ENCODE measurements at places on chromosomes 16 and 17. TPM values are rescaled to one million over a fixed set of nuclear protein-coding genes. Genes with fewer than 3 reads are reported as not detected.

DNA sequence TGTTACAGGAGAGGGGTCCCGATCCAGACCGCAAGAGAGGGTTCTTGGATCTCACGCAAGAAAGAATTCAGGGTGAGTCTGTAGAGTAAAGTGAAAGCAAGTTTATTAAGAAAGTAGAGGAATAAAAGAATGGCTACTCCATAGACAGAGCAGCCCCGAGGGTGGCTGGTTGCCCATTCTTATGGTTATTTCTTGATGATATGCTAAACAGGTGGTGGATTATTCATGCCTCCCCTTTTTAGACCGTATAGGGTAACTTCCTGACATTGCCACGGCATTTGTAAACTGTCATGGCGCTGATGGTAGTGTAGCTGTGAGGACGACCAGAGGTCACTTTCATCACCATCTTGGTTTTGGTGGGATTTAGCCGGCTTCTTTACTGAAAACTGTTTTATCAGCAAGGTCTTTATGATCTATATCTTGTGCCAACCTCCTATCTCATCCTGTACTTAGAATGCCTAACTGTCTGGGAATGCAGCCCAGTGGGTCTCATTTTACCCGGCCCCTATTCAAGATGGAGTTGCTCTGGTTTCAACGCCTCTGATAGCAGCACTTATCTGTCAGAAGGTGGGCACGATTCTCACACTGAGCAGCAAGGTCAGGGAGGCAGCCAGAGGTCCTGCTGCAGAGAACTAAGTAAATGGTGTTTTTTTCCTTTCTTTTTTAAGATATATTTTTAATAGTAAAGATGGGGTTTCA is 26.5 kb upstream of the XYLT2 start:
- no peak for DNase-seq

DNA sequence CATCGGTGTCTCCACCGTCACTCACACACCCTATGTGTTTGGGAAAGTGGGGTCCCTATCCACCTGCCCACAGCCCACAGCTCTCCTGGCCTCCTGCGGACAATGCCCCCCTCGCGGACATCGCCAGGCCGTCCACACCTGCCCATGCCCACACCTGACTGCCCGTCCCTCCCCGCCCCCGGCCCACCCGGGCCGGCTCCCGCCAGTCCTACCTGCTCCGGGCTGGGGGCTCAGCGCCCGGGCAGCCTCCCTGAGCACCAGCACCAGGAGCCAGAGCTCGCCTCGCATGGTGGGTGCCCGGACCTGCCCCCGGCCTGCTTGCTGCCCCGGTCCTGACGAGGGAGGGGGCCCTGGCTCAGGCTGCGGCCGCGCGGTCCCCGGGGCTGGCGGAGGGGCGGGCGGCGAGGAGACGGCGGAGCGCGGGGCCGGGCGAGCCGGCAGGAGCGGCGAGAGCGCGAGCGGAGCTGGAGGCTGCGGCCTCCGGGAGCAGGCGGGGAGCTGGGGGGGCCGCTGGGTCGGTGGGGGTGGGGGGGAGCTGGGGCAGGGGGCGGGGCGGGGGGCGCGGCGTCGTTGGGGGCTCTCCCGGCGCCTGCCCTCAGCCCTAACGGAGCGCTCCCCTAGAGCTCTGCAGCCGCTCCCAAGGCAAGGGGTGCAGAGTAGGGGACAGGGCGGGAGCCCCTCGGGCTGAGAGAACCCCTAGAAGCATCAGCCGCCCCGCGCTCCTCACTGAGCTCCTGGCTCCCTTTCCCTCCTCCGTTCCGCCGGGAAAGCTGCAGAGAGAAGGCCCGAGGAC is at the start of gene PLXDC1:
TSS of gene PLXDC1 (minus strand) at position 488 of the 793 bp plus-strand sequence. CDS start at position 288, 200 bp downstream.
- no peak for DNase-seq

DNA sequence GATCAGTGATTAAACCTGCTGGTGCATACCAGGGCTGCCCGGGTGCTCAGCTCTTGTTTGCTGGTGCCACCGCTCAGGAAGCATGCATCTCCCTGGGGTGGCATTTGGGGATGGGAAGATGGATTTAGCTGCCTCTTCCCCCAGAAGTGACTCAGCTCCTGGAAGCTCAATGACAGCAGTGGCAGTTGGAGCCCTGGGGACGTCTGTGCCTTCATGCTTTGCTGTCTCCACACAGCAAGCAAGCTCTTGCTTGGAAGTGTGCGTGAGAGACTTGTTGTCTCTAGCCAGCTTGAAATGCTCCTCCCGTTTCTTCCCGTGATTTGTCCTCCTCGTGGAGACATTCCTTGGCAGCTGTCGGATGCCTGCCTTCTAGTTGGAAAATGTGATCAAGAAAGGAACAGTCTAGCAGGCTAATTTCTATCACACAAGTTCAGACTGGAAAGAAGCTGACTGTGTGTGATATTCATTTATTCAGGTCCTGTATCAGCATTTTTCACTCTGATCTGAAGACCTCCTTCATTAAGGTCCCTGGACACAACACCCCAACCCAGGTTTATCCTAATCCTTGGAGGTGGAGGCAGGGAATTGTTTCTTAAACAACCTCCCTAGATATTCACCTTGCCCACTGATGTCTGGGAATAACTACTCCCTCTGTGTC is 73.0 kb downstream of the BMERB1 start:
- no peak for DNase-seq

The KRTAP2-3 gene
- total RNA-seq = not detected

GRCh38 chr16:63426275-63426870 is 1390.1 kb upstream of the CDH8 start:
- no peak for DNase-seq

The NPIPA8 gene
- 3.5 TPM for total RNA-seq

DNA sequence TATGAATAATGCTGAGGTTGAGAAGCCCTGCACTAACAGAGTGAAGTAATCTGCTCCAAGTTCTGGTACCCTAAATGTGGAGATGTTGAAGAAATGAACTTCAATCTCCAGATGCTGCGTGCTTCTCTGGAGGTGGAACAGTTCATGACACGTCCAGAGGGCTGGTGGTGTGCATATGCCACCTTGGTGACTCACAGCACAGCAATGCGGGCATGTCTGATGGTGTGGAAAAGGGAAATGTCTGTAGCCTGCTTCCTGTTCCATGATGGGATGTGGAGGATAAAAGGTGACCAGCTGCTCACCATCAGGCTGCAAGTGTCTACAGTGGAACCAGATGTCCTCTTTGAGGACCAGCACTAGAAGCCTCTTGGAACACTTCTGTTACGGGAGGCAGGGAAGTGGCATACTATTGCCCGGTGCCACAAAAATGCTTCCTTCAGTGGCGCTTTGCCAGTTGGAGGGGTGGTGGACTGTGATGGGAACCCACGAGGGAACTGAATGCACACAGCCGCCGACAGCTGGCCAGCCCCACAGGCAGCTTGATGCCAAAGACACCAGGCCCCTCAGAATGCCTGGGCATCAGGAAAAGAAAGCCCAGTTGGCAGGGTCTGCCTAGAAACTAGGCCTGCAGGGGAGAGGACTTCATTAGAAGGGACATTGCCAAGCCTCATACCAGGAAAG is 19.9 kb downstream of the SNX11 start:
- DNase-seq = no peak

DNA sequence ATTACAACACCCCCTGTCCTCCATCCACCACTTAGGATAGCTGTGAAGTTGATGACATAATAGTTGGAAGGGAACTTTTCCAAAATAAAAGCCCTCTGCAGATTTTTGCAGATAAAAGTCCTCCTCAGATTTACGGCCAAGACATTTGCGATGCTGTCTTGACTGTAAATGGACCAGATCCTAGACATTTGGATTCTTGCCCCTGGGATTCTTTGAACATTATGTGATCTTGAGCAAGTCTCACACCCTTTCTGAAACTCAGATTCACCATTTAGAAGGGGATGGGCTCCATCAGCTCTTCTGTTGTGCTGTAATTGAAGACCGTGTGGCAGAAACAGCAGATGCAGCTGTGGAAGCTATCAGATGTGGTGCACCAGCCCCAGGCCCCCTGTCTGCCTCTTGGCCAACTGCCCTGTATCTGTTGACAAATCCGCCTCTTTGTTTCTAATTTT is 153.9 kb upstream of the CACNG3 start:
- no peak for DNase-seq

DNA sequence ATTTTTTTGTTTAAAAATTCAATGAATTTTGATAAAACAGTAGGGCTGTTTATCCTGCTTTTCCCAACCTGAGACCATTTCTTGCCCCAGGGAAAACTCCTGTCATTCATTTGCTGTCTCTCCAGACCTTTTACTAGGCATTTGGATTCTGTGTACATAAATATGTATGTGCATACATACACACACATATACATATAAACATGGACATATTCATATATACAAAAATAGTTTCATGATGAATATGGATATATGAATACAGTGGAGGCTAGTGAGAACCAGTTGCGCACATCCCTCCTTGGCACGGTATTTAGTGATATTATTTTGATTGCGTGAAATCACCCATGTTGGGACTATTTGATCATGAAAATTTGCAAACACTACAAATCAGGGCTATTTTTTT is 269.9 kb downstream of the BCAS3 start:
- no peak for DNase-seq

DNA sequence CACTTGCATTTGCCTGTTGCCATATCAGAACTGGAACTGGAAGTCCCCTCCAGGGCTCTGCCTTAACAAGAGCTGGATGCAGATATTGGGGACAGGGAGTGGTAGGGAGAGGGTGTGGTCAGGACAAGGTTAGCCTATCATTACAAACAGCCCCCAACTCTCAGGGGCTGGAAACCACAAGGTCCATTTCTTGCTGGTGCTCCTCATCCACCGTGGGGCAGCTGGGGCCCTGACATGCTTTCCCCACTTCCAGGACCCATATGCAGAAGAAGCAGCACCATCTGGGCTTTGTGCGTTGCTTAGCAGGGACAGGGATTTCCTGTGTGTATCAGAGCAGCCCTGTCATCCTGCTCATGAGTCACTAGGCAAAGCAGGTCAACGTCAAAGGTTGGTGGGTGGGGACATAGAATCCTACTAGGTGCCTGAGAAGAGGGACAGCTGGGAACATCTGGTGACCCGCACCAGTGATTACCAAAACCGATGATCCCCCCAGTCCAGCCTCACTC is 26.9 kb downstream of the RGS9 start:
- no peak for DNase-seq

- no peak for DNase-seq
These were observed 17.0 kb upstream of the PIK3R6 start for GRCh38 chr17:8884336-8884990.

GRCh38 chr17:57362797-57363556 is 106.7 kb downstream of the MSI2 start:
- DNase-seq = no peak

GRCh38 chr17:50425682-50426471 is at the start of gene ACSF2:
Gene ACSF2, plus strand, starts transcription at chr17:50426218. Its CDS starts 44 bp downstream, at chr17:50426262.
- peak; percentile 38 for DNase-seq

- DNase-seq = no peak
These were observed 2.2 kb downstream of the CYTH1 start for GRCh38 chr17:78779850-78780249.

The MT1F gene
- 2.8 TPM for total RNA-seq

GRCh38 chr16:27441998-27442397 is 40.0 kb downstream of the IL21R start:
- DNase-seq = no peak

- no peak for DNase-seq
These were observed 155.0 kb upstream of the SALL1 start for GRCh38 chr16:51306116-51306515.

The KRTAP4-4 gene
- not detected for total RNA-seq

- no peak for DNase-seq
These were observed 8.1 kb upstream of the FOXF1 start for GRCh38 chr16:86501989-86502855.

DNA sequence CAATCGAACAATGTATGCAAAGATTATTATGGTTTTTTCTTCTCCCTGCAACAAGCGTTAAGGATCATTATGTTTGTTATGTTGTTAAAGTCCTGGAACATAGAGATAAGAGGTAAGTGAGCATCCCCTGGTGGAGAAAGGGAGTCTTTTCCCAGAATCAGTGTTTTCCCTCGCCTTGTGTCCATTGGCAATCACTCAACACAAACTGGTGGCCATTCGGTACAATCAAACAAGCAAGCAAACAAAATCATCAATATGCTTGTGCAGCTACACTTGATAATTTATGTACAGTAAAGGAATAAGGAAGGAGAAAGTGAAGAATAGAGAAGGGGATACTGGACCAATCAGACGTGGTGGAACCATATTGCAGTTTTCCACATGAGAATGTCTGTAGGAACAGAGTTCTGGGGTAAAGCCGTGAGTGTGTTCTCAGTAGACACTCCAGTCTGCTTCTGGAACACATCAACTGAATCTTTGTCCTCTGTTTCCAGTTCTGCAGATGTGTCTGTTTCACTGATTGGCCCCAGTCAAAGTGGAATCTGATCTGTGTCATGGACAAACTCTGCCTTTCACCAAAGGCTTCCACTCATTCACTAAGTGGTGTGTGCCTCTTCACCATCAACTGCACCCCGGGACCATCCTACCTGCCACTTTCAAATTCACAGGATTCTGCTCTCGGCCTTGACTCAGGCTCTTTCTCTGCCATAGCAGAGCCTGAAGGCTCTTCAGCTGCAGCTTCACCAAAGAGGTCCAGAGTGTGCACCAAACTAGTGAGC is 169.5 kb downstream of the AHSP start:
- no peak for DNase-seq

DNA sequence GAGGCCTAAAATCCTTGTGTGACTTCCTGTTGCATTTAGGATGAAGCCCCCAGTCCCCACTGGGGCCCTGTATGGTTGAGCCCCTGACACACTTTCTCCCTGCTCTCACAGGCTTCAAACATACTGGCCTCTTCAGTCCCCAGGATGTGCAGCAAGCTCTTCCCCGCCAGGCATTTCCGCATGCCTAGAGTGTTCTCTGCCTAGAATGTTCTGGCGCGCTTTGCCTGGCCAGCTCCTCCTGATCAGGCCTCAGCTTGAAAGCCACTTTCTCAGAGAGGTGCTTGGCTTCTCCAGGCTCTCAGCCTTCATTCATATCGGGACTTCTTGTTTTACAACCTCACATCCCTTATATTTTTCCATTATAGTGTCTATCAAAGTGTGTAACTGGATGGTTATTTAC is 123.7 kb downstream of the SPACA3 start:
- DNase-seq = no peak

DNA sequence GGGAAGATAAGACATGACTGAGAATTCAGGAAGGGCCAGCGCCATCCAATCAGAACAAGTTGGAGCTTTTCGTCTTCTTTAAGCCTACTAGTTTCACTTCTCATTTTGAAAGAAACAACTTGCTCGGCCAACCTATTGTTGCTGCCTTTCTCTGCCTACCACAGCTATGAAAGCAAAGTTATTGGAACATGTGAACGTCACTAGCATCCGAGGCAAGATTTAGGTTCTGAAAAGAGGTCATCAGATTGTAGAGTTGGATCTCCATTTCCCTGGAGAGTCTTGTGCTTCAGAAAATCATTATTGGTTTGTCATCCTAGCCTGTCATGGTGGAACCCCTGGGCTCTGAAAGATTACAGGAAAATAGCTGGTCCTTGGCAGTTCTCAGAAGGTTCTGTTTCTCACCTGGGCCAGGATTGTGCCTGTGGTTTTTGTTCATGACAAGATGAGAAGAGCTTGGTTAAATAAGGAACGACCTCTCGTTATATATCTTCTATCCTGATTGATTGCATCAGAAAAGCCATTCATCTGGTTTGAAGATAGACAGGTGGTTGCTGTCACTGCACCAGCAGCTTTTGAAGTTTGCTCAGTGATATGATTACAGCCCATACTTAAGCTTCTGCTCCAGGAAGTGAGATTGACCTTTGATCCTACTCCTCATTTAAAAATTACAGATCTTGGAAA is 25.3 kb downstream of the CDH13 start:
- DNase-seq = no peak

The ADORA2B gene
- 12.2 TPM for total RNA-seq

All from esophagus squamous epithelium (tissue), 5 donors.